ENCODE measurements at places on chromosomes 6 and 20.

- no peak for DNase-seq
These were observed 32.5 kb upstream of the ZNF184 start for GRCh38 chr6:27505209-27506027.

GRCh38 chr6:5865506-5866031 lies 141.2 kb downstream of the NRN1 start:
- DNase-seq: no peak

DNA sequence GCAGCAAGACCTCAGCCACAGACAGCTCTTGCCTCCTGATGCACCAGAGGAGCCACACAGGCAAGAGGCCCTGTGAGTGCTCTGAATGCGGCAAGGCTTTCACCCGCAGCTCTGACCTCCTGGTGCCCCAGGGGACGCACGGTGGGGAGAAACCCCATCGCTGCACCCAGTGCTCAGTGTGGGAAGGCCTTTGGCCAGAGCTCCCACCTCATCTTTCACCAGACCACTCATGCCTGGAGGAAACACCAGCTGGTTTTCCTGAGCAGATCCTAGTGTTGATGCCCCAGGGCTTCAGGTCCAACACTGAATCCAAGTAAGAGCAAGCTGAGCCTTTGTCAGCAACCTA lies 37.0 kb upstream of the XRN2 start:
- no peak for DNase-seq

DNA sequence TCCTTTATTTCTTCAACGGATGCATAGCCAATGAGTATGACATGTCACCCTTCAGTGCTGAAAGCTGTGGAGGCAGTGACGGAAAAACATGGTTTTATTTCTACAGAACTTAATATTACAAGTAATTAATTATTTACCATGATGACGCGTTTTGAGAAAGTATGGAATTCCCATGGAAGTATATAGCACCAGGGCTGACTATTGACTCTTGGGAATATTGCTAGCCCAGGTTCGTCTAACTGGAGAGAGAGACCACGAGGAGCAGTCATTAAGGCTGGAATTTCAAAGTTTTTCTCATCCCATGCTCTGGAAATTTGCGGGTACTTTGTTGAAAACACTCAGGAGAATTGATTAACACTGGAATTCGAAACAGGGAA lies 155.2 kb upstream of the PRSS16 start:
- no peak for DNase-seq

DNA sequence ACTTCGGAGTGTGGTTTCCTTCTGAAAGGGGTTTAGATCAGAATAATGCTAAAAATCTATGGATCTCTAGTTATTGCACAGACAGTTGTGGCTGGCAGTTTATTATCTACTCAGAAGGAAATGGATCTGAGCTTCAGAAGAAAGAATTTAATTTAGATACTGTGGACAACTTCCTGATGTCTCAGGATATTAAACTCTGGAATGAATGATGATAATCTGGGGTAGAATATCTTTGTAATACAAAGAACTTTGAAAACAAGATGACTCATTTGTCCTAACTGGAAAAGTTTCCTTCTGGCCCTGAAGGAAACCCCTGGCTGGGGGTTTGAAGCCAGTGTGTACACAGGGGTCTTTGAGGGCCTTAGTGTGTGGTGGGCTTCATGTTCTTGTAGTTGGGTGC lies 78.0 kb downstream of the EDN3 start:
- DNase-seq: no peak

GRCh38 chr6:163717106-163717764 lies 302.7 kb downstream of the QKI start:
- DNase-seq: no peak

- no peak for DNase-seq
These were observed 23.9 kb downstream of the TRERF1 start for GRCh38 chr6:42427871-42428270.

GRCh38 chr20:42496595-42496994 lies 693.1 kb downstream of the PTPRT start:
- DNase-seq: no peak

DNA sequence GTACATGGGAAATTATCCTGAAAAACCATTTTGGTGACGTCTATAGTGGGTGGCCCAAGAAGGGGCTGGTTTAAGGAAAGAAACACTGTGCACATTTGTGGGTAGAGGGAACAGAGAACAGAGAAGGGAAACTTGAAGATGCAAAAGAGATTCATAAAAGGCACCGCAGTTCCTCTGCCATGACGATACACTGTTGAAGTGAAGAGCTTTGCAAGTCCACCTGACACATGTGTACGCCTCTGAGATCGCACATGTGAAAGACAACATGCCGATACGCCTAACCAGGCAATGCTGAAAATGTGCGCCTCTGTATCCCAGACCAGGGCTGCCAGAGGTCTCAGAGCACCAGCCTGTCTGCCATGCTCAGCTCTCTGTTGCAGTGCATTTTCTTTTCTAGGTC lies 180.9 kb downstream of the KIF16B start:
- no peak for DNase-seq

DNA sequence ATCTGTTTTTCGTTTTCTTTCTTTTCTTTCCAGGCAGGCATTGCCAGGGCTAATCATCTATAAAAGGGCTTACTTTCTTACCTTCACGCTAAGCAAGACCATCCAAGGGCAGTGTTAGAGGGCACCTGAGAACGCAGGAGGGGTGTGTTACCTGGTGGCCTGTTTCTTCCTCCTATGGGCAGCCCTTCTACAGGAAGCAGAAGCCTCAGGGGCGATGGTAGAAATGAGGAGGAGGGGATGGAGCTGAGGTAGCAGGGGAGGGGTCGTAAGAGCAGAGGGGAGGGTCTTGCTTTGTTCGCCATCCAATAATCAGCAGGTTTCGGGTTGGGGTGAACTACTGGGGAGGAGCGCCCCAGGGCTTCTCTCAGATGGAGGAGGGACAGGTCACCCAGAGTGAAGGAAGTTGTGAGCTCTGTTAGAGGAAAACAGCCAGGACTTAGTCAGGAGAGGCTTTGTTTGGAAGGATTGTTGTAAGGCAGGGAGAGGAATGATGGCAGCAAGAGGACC lies 1.5 kb upstream of the CCR6 start:
- no peak for DNase-seq

- DNase-seq: no peak
These were observed 8.7 kb downstream of the CCDC28A start for GRCh38 chr6:138782243-138782642.

- no peak for DNase-seq
These were observed 178.4 kb upstream of the EYA4 start for GRCh38 chr6:133062696-133063306.

- DNase-seq: no peak
These were observed 474.8 kb upstream of the ID4 start for GRCh38 chr6:19362396-19362795.

DNA sequence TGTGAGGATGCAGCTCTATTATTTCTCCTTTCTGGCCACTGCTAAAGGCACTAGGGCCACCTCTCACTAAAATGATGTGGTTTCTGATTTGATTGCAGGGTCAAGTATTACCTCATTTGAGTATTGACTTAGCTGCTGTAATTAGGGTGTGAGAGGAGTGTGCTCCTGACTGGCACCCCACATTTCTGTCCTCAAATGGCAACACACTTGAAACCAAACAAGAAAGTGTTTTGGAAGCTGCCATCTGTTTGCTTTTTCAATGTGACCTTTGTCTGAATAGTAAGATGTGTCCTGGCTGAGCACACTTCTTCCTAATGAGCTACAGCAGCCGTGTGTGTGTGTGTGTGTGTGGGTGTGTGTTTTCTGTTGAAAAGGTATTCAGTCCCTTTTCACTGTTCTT lies 62.8 kb upstream of the SCP2D1 start:
- DNase-seq: no peak

- no peak for DNase-seq
These were observed 42.3 kb upstream of the OCSTAMP start for GRCh38 chr20:46592580-46593362.

DNA sequence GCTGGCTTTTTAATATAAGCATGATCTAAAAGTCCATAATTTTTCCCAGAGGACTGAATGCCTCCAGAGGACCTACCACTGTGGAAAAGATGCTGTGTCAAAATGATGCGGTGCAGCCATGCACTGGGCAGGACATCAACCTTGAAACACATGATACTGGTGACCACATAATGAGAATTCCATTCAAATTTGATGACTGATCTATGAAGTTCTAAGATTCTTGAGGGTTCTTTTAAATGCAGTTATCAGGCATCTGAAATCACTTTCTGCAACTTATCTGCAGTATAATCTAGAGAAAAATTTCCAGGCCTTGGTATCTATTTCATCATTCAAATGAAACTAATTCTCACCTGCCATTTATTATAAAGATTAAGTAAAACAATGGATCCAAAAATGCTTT lies 15.0 kb upstream of the MARCKS start:
- no peak for DNase-seq

GRCh38 chr6:146700078-146700686 lies 101.4 kb downstream of the ADGB start:
- no peak for DNase-seq

GRCh38 chr20:10565922-10566897 lies 107.6 kb downstream of the JAG1 start:
- no peak for DNase-seq

DNA sequence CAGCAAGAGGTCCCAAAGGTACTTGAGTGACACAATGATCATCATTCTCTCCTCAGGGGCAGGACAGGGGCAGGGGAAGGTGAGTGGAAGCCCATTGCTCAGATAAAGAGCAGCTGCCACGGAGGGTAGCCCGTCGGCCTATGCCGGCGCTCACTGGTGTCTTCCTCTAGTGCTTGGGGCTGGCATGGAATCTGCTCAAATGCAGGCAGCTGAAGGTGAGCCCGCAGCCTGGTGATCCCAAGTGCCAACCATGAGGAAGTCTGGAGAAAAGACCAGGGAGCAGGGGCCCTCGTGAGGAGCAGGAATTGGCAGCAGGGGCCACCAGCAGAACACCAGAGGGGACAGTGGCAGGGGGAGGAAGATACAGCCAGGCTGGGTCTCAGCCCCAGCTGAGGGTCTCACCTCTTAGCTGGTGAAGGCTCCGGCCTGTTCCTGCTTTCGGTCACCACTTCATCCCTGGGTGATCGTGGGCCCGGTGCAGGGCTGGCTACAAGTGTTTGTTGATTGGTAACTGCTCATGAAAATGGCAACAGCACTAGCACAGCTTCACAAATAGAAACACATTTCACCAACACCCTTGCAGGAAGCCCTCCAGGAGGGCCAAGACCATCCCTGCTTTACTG lies 24.7 kb downstream of the RBCK1 start:
- DNase-seq: no peak

DNA sequence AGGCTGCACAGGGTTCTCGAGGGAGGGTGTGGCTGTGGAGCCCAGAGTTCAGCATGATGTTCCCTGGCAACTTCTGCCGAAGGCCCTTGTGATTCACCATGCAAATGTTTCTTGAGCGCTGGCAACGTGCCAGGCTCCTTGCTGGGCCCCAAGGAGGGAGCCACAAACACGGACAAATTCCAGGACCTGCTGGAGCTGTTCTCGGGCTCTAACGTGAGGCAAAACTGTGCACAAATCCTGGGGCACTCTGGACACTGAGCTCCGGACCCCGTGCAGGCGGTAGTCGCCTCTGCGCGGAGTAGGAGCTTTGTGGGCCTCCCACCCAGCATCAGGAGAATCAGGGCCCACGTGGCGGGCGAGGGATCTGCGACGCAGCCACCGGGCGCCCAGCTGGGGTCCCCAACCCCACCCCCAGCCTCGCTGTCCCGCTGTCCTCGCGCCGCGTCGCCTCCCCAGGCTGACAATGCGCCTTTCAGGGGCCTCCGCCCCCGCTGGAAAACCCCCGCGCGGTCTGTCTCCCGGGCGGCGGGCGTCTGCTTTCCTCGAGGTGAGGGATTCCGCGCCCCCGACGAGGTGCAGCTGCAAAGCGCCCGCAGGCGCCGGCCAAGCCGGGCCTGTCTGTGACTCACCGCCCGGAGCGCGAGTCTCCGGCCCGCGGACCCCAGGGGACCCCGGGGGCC lies 31.7 kb upstream of the SCUBE3 start:
- DNase-seq: no peak

DNA sequence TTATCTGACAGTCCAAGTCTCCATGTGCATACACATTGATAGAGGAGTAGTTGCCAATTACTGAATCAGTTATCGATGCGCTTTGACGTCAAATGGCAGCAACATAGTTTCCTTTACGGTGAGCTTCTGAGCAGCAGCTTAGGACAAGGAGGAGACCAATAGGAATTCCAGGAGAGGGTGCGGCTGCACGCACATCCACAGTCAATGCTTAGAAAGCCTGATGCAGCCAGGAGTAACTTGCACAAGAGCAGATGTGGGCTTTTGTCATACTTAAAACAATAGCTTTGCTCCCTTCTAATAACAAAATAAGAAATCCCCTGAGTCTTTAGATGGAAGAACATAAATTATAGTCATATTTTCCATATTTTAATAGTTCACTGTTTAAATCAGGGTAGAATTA lies 442.1 kb downstream of the BCKDHB start:
- DNase-seq: no peak

DNA sequence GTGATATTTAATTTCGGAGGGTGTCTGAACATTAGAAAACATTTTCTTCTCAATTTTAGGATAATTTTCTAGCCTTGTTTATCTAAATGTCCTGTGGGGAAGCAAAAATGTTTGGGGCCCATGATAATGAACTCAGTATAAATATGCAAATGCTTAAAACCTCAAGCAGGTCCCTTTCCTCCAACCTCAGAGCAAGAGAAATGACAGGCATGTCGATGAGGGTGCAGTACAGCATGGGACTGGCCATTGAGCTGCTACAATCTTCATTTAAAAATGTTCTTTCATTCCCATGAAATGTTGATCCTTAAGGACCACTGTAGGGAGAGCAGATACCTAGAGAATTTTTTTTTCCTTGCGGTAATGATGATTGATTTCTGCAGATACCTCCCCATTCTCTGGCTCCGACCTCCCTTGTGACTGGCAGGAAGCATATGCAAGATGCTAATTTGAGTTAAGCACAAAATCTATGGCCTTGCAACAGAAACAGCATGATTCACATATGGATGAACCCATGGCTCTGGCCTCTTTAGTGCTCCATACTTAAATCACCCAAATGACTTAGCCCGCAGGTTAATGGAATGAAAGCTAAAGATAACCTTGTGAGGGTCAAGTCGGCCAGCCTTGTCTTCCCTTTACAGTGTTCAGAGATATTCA lies 243.3 kb downstream of the SOX4 start:
- DNase-seq: no peak

DNA sequence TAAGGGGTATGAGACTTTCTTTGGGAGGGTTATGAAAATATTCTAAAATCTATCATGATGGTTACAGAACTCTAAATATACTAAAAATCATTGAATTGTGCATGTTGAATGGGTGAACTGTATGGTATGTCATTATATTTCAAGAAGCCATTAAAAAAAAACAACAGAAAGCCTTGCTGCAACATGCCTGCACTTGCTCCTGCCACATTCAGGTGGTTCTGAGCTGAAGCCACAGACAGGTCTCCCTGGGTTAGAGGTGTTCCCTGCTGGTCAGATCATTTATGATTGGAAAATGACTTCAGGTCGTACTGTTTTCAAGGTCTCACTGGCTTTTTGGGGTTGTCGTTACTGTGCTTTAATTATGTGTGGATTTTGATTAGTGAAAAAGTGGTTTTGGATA lies 13.3 kb downstream of the GMPR start:
- no peak for DNase-seq

GRCh38 chr20:58664883-58665282 lies 13.8 kb downstream of the STX16 start:
- no peak for DNase-seq

Measured in activated naive CD4-positive, alpha-beta T cell (primary cell).